ENCODE measurements at places on chromosomes 2 and 18.
A peak's percentile ranks its signal among the peaks of the same experiment; 100 is the strongest.

GRCh38 chr2:42775186-42775585 is 11.3 kb upstream of the OXER1 start:
- no peak for DNase-seq

DNA sequence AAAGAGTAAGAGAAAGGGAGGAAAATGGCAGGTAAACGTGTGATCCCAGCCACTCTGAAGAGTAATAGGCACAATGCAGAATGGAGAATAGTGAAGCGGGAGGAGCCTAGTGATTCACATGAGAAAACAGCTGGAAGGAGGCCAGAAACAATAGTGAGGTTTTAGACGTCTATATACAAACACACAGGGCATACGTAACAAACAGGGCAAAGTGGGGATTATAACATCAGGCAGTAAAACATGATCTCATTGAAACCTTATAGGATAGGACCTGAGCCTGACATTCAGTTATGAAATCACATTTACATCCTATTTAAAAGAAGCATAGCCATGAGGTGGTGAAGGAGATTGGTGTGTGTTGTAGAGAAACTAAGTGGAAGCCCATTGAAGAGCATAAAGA is 33.0 kb upstream of the GATA6 start:
- no peak for DNase-seq

GRCh38 chr18:34807106-34807796 is 97.2 kb downstream of the DTNA start:
- DNase-seq, result no peak

DNA sequence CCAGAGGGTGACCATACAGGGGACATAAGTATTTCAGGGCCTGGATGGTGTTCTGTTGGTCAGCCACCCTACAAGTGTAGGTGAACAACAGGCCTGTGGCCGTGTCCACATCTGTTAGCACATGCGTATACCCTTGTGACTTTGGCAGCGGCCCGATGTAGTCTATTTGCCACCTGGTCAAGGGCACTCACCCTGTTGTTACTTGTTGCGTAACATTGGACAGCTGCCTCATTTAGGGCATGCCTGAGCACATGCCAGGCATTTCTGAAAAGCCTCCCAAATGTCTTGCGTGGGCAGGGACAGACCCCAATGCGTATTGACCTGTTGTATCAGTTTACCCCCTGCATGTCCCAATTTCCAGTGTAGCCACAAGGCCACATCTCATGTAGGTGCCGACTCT is 235.0 kb downstream of the MBD5 start:
- no peak for DNase-seq

DNA sequence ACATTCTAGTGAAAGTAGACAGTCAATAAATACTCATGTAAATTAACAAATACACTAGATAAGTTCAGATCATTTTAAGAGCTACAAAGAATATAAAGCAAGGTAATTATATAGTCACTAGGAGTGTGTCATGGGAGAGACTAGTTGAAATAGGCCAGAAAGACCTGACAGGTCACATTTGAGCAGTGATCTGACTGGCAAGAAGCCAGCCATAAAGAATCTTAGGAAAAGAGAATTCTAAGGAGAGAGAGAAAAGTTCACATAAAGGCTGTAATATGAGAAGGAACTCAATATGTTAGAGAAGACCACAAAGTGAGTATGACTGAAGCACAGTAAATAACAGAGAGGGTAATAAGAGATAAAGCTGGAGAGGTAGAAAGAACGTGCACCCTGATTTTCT is 31.2 kb downstream of the VSNL1 start:
- DNase-seq, result no peak

DNA sequence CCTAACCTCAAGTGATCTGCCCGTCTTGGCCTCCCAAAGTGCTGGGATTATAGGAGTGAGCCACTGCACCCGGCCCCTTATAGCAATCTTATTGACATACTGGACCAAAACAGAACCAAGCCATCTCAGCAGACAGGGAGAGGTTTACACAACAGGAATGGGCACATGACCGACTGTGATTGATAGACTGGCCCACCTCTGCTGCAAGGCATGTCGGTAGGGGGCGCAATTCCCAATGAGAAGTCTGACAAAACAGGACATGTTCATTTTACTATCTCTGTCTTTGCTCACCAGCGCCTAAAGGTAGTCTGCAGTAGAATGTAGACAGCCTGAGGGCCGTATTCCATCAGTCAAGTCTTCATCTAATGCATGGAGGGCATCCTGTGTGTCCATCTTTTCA is 2.0 kb downstream of the LYPD6B start:
- peak; percentile 46 for DNase-seq

GRCh38 chr2:180056367-180057118 is 49.4 kb upstream of the CWC22 start:
- DNase-seq, result no peak

GRCh38 chr2:206160807-206161179 is 1.1 kb downstream of the EEF1B2 start:
- DNase-seq, result no peak

GRCh38 chr2:30439296-30439695 is 7.8 kb upstream of the LCLAT1 start:
- DNase-seq, result no peak

GRCh38 chr2:60149176-60149575 is 404.3 kb downstream of the BCL11A start:
- DNase-seq, result no peak

DNA sequence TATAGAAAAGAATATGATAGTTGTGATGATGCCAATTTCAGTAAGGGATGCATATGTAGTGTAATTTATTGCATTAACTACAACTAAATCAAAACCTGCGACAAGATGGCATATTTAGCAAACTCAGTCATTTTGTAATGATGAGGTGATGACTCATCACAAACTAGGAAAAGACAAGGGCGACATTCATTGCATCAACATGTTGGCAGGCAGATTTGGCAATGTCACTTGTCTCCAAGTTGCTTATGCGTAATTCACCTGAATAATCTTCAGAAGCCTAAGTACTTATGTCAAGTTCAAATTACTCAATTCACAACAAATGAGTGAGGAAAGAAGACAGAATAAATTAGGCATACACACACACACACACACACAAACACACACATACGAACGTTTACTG is 273.2 kb upstream of the RGPD4 start:
- DNase-seq, result no peak

- DNase-seq, result no peak
These were observed 716.3 kb downstream of the TSN start for GRCh38 chr2:122471753-122472152.

DNA sequence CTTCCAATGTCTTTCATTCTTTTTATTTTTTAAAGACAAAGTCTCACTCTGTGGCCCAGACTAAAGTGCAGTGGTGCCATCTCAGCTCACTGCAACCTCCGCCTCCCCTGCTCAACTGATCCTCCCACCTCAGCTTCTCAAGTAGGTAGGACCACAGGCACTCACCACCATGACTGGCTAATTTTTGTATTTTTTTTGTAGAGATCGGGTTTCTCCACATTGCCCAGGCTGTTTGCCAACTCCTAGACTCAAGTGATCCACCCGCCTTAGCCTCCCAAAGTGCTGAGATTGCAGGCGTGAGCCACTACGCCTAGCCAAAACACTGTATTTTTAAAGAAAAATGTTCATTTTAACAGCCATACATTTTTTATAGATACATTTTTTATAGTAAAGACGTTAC is 12.7 kb downstream of the GCKR start:
- DNase-seq, result no peak

GRCh38 chr18:68221111-68221724 is 493.7 kb downstream of the TMX3 start:
- no peak for DNase-seq

DNA sequence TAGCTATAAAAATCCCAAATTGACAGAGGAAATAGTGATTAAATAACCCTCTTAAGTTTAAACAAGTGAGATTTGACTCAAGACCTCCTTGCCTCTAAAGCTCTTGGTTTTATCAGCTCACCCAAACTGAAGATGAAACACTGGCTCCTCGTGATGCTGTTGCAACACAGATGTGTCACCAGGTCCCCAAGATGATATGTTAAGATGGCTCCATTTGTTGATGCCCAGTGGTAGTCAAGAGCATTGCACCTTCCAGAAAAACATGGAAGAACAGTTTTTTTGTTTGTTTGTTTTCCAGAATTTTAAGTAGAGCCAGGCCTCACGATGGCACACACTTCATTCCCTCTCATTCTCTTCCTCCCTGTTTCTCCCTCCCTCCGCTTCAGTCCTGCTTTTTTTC is 399.8 kb downstream of the TXNL1 start:
- DNase-seq, result no peak

GRCh38 chr2:193806088-193806774 is 1611.5 kb upstream of the TMEFF2 start:
- no peak for DNase-seq

- no peak for DNase-seq
These were observed 71.0 kb upstream of the THUMPD2 start for GRCh38 chr2:39849982-39850526.

DNA sequence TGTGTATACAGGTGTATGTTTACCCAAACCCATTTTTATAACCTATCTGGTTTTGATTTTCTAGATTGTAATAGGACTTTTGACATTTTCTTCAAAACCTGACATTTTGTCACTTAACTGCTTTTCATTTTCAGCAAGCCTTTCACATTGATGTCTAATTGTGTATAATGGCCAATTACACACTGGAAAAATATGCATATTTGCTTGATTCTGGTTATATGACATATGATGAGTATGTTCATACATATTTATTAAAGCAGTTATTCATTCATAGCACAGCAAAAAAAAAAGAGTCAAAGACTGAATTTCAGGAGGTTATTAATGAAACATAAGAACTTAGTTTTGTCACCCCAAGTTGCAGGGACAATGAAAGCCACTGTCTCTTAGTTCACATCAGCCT is 307.7 kb upstream of the TNP1 start:
- DNase-seq, result no peak

DNA sequence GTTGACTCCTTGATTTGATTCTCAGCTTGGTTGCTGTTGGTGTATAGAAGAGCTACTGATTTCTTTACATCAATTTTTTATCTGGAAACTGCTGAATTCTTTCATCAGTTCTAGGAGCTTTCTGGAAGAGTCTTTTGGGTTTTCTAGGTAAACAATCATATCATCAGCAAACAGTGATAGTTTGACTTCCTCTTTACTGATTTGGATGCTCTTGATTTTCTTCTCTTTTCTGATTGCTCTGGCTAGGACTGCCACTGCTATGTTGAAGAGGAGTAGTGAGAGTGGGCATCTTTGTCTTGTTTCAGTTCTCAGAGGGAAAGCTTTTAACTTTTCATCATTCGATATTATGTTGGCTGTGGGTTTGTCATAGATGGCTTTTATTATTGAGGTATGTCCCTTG is 140.5 kb downstream of the ZNF236 start:
- DNase-seq, result no peak

DNA sequence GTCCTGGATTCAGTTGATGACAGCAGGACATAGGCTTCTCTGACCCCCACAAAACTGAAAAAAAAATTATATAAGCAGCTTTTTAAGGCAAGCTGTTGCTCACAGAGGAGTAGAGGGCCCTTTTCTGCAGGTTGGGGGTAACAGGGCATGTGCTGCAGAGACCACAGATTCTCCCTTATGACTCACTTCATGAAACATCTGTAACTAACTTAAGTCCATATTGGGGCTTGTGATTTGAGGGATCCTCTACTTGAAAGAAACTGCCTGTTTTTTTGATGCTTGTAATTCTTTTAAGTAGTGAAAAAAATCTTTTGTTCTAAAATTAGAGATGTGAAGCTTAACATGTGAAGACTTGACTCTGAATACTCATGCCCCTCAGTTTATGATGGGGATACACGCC is 33.4 kb downstream of the XRCC5 start:
- DNase-seq, result no peak
